SK-N-SH (cell line): ENCODE measurements at places on chromosomes 16 and 17. TPM values are rescaled to one million over a fixed set of nuclear protein-coding genes. Genes with fewer than 3 reads are reported as not detected.
A peak's percentile ranks its signal among the peaks of the same experiment; 100 is the strongest.

DNA sequence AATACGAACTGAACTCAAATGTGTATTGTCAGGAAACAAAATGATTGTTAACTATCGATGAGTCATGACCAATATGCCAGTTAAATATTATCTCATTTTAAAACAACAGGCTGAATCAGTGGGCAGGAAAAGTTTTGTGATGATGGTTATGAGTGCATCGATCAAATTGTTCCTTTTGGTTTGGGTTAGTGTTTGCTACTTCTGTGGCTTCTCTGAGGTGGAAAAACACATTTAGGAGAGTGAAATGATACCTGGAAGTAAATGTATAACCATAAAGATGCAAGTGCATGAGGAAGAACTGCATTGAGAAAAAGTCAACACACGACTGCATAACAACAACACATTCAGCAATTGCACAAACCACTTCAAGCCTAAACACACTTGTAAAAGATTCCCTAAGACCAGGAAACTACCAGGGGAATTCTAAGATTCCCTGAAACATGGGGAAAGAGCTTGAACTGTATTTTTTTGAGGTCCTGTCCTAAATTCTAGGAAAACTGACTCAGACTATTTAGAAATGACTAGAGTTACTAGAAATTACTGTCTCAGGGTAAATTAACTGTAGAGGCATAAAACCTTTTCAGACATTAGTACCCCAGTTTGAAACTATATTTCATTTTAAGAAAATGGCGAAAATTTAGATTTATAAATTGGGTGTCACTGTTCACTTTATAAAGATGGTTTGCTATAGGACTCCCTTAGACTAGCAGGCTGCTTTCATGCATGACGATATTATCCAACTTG lies 44.8 kb downstream of the CDYL2 start:
- no peak for DNase-seq

- peak; percentile 99 for DNase-seq
Observed at GRCh38 chr17:66964930-66965800, 658 bp downstream of the CACNG4 start.

DNA sequence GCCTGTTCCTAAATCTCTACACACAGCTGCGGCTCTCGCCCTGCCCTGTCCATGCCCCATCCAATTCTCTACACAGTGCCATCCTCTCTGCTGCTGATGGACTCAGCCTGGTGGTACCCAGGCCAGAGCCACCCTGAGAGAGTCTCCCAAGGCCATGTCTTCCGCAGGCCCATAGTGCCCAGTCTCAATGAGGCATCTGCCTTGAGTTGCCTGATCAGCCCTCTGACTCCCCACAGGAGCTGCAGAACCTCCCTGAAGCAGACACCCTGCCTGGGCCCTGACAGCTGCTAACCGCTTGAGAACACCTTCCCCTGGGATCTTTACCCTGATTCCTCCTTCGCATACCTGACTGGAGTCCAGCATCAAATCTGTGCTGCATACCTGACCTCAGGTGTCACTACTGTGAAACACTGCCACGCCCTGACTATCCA lies 13.3 kb downstream of the TSPOAP1 start:
- DNase-seq, result peak; percentile 16

Gene AP2B1
- polyA plus RNA-seq, result 97.8 and 135 TPM in 2 replicates

Gene DLX3
- polyA plus RNA-seq, result not detected in 2 replicates
